ENCODE measurements at places on chromosomes 1 and 21.

DNA sequence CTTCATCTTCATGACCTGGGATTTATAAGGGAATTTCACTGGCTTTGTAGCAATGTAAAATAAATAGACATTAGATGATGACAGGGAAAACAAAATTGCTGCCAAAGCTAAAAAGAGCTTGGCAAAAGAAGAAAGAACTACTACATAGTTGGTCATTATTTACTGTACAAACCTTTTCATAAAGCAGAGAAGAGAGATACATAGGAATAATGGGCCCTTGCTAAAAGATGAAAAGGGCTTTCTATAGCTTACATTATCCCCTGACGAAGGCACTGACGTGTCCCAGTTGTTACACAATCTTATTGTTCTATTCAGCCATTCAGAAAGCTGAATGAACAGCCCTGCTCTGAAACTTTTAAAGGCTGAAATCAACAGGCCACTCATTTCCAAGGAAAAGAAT is 57.1 kb downstream of the ZC3H11B start:
- peak; percentile 73 for DNase-seq

GRCh38 chr1:62676611-62677356 is 11.4 kb downstream of the DOCK7 start:
- no peak for DNase-seq

- no peak for DNase-seq
Measured at GRCh38 chr1:145855426-145855948, 3.4 kb downstream of the PIAS3 start.

GRCh38 chr1:81978945-81979344 is 178.2 kb downstream of the ADGRL2 start:
- peak; percentile 5 for DNase-seq

GRCh38 chr1:20847611-20848080 is 60.5 kb upstream of the HP1BP3 start:
- DNase-seq, result peak; percentile 74

DNA sequence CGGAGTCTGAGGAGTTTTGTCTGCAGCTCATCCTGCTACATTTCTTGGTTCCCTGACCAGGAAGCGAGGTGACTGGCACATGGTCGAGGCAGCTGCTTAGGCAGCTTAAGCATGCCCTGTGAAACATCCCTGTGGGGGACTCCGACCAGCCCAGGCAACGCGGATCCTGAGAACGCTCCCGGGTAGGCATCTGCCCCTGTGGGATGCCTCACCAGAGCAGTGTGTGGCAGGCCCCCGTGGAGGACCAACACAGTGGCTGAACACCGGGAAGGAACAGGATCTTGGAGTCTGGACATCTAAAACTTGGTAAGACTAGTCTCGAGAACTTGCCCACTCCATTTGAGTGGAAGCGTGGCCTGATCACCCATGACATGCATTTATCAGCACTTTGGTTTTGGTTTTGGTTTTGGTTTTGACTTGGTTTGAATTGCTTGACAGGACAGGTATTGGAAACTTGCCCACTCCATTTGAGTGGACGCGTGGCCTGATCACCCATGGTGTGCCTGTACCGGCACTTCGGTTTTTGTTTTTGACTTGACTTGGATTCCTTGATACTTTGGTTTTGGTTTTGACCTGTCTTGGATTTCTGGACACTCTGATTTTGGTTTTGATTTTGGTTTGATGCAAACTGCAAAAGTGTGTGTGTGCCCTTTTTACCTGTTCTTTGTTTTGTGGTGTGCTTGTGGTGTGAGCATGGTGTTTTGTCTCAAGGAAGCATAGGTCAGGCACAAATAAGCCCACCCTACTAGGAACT is 12.2 kb upstream of the NEK2 start:
- DNase-seq, result no peak

DNA sequence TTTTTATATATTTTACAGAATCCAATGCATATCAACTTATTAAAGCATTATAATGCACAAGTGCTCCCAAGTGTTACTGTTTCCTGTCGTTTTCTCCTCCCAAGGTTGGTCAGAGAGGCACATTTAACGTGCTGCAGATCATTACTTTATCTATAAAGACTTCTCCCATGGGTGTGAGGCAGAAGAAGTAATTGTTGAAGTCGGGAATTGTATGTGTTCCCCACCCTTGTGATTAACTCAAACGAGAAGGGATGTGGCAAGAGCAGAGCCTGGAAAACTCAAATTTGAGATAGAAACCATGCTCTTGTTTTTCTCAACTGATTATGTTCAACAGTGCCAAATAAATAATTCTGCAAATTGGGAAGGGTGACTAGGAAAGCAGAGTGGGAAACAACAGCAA is 412.5 kb upstream of the ADAMTS5 start:
- DNase-seq, result no peak

- DNase-seq, result no peak
Measured at GRCh38 chr1:14922942-14923726, 230.4 kb upstream of the TMEM51 start.

GRCh38 chr1:21115098-21115760 is 61.5 kb downstream of the EIF4G3 start:
- no peak for DNase-seq

- no peak for DNase-seq
Measured at GRCh38 chr1:54024358-54024757, 6.4 kb upstream of the LDLRAD1 start.

GRCh38 chr1:160837558-160838205 is 25.0 kb downstream of the CD244 start:
- DNase-seq, result no peak

Measured in iris pigment epithelial cell (primary cell).